ENCODE measurements at places on chromosomes 12 and 14.

- DNase-seq: peak; percentile 13
These were observed 167.6 kb downstream of the SLC41A2 start for GRCh38 chr12:104790296-104791125.

DNA sequence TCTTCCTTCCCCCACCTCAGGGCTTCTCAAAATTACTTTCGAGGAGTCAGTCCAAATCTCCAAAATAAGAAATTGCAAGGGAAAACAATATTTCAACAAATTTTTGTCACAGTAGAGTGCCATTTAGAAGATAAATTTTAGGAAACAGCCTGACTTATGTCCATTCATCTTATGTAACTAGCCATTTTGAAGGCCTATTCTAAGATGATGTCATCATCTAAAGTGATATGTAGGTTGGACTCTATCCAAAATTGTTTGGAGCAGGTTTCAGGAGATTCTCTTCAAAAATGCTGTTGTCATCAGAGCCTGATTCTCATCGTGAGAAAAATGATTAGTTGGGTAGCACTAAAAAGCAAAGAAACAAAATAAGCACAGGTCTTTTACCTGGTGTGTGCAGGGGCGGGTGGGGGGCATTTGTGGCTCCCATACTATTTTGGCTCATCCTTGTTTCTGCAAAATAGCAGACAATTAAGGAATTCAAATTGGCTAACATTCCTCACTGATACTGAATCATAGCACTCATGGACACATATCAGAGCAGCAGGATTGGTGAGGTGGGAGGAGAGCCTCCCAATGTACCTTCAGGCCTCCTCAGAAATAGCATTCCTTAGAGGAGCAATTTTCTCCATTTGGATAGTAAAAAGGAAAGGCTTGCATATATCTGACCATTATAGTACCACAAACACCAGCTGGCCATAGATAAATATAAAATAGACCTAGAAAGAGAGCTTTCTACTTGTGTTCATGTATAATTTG, 360.9 kb upstream of the NAV3 start:
- no peak for DNase-seq

DNA sequence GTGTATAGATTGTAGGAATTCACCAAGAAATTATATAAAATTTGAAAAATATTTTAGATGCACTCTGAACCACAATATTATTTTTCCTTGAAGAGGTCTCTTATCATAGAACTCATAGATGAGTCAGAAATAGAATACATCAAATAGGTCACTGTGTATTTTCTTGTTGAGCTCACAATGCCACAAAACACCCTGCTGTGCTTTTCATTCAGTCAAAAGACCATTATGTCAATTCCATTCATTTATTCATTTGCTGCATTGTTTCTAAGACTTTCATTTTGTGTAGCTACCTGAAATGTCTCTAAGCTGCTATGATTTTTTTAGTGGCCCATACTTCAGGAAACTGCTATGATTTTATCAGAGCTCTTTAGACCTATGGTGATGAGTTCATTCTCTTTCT, 231.9 kb upstream of the AVPR1A start:
- no peak for DNase-seq

DNA sequence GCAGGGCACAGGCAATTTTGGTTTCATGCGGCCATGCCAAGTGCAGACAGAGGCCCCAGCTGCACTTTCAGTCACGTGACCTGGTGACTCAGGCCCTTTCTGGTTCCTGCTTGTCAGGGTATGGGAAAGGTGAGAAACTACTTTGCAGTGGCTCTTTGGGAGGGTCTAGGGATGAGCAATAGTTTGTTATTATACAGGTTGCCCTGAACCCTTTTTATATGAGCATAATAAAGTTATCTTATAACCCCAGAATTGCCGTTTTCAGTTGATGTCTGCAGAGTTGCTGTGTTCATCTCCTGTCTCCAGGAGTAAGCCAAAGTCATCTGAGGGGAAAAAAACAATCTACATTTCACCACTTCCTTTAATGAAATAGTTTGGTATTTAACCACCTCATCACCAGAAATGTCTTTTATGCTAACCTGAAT, 30.9 kb upstream of the EMP1 start:
- peak; percentile 58 for DNase-seq

DNA sequence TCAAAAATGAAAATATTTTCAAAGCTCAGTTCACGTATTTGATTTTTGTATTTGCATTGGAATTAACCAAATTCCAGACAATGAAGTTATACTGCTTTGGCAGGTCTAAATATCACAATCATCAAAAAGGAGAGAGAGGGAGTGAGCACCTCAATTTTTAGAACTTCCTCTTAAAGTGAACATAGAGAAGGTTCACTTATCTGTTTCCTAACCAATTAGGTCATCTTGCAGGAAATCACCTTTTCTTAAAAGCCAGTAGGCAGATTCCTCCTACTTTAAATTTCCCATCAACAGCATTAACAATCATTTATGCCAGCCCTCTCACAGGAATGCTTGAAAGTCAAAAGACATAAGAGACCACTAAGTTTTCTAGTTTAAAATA, 388.7 kb downstream of the ZFP36L1 start:
- no peak for DNase-seq

DNA sequence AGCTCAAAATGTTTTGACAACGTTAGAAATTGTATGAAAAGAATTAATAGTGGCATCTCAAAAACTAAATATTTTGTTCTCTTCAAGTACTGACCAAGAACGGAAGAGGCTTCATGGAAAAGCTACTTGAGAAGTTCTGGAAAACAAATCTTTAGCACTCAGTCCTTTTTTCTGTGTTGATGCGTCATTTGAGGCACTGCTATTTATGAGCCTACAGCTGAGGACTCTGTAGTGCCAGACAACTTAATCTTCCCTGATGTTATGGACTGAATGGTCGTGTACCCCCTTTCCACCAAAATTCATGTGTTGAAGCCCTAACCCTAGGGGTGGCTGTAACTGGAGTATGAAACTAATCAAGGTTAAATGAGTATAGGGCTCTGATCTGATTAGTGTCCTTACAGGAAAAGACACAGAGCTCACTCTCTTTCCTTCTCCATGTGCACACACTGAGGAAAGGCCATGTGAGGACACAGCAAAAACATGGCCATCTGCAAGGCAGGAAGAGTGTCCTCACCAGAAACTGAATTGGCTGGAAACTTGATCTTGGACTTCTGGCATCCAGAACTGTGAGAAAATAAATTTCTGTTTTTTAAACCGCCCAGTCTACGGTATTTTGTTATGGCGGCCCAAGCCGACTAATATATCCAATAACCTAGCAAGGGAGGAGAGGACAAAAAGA, 337.0 kb upstream of the CLEC14A start:
- DNase-seq: no peak

- DNase-seq: no peak
These were observed 6.4 kb upstream of the MRPL42 start for GRCh38 chr12:93460902-93461301.

DNA sequence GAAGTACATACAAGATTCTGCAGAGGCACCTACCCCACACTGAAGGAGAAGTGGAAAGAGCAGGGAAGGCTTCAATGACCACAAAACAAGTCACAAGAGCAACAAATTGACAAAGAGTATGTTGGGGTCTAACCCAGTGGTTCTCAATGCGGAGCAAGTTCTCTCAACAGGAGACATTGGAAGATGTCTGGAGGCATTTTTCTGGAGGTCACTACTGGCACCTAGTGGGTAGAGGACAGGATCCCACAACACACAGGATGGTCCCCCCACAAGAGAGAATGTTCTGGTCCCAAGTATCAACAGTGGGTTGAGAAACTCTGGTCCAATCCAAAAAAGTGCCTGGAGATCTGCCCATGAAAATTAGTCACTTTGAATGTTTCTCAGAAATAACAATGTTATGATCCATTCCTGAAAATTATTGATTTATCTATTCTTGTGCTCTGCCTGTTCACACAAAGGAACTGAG, 3.4 kb downstream of the SSH1 start:
- no peak for DNase-seq

GRCh38 chr12:32448586-32448985, 49.2 kb downstream of the FGD4 start:
- no peak for DNase-seq

GRCh38 chr12:131021154-131021541, 67.4 kb downstream of the ADGRD1 start:
- DNase-seq: no peak

- DNase-seq: no peak
These were observed 21.7 kb upstream of the GPATCH2L start for GRCh38 chr14:76129851-76130576.

GRCh38 chr12:19130224-19131024, 891 bp downstream of the PLEKHA5 start:
- DNase-seq: no peak

GRCh38 chr12:87809916-87810315, 219.3 kb downstream of the C12orf50 start:
- no peak for DNase-seq

- DNase-seq: no peak
These were observed 39.8 kb upstream of the NUAK1 start for GRCh38 chr12:106178562-106178961.

DNA sequence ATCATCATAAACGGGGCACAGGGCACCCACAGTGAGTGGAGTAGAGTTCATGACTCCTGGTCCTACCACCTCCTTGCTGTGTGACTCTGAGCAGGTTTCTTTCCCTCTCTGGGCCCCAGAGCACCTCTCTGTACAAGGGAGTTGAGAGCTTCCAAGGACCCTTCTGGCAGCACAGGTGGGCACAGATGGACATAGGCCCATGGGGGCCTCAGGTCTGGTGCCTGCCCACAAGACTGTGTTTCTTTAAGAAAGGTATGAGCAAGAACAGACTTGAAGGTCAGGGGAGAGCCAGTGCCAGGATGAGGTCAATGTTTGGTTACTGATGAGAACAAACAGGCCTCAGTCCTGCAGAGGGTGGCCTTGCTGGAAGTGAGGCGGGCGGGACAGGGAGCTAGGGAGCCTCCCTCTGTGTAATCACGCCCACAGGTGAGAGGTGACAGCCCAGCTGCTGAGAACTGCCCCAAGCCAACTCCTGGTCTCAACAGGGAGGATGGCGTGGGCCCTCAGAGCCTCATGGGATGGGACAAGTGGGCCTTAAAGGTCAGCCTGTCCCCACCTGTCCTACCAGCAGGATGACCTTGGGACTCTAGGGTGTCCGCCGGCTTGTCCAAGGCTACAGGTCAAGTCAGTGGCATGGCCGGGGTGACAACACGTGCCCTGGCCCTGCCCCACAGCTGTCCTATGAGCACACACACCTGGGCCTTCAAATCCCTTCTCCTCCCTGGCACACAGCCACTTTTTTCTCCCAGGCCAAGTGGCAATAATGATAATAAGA, 49.1 kb downstream of the CCDC85C start:
- no peak for DNase-seq

DNA sequence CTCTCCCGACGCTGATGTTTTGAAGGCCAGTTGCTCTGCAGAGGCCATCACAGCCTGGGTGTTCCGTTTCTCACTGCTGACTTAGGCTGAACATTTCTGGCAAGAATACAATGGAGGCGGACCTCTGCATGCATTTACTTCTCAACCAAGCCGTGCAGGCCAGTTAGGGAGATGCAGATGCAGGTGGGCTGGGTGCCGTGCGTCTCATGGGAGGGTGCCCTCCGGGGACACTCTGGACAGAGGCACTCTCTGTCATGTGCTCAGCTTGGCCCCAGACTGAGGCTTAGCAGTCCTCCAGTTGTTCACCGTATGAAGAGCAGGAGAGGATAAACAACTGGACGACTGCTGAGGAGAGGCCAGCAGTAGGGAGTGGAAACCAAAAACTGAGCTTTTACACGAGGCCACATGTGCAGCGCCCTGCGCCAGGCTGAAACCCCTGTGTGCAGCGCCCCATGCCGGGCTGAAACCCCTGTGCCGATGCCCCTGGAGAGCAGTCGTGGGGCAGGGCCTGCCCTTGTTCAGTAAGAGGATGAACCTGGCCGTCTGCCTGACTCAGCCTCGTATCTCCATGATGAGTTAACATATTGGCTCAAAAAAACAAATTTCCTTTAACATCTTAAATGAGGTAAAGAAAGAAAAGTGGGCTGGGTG, 32.3 kb downstream of the DDX51 start:
- DNase-seq: no peak

- no peak for DNase-seq
These were observed 183.2 kb upstream of the MYL2 start for GRCh38 chr12:111103583-111103982.

GRCh38 chr14:53929871-53930715, 26.5 kb downstream of the BMP4 start:
- DNase-seq: no peak

GRCh38 chr14:54785136-54785777, 117.4 kb downstream of the GCH1 start:
- DNase-seq: no peak

GRCh38 chr12:28574746-28575592, 384.7 kb downstream of the CCDC91 start:
- DNase-seq: no peak

GRCh38 chr14:70711451-70711850, 69.7 kb downstream of the TTC9 start:
- no peak for DNase-seq
